Activated CD4-positive, alpha-beta memory T cell treated with anti-CD3 and anti-CD28 coated beads, Interleukin-2, amount 10 ng/mL, durations not matched to agents 7 days and 5 days (primary cell): ENCODE measurements at places on chromosomes 6 and 20.

- peaks cover 43% of the 10 kb centered on the region for H3K4me1 ChIP-seq
- H3K36me3 ChIP-seq, result no peaks in the 10 kb centered on the region
- peaks cover 61% of the 10 kb centered on the region for H3K27me3 ChIP-seq
- peak overlapping the region; percentile 75 for H3K4me3 ChIP-seq
- H3K27ac ChIP-seq, result peak overlapping the region; percentile 16
- no peak for DNase-seq
Observed at GRCh38 chr6:30102414-30102969, 10.4 kb downstream of the TRIM31 start.

DNA sequence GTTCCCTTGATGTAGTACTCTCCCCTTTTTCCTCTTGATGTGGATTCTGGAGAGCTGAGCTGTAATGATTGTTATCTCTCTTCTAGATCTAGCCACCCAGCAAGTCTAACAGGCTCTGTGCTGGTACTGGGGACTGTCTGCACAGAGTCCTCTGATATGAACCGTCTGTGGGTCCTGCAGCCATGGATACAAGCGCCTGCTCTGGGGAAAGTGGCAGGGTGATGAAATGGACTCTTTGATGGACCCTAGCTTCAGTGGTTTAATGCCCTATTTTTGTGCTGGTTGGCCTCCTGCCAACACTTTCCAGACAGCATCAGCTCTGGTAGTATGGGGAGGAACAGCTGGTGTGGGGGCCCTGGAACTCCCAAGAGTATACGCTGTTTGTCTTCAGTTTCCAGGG lies 216.3 kb downstream of the ADGRG6 start:
- H3K27ac ChIP-seq, result no peak overlapping the region
- no peak overlapping the region for H3K4me3 ChIP-seq
- H3K36me3 ChIP-seq, result no peaks in the 10 kb centered on the region

GRCh38 chr6:14108571-14109410 lies 8.8 kb upstream of the CD83 start:
- no peak overlapping the region for H3K4me3 ChIP-seq
- peaks cover 35% of the 10 kb centered on the region for H3K27me3 ChIP-seq
- peaks cover 29% of the 10 kb centered on the region for H3K4me1 ChIP-seq
- no peak overlapping the region for H3K27ac ChIP-seq
- H3K36me3 ChIP-seq, result peaks cover 3% of the 10 kb centered on the region
- no peak for DNase-seq

GRCh38 chr6:5871296-5871695 lies 135.4 kb downstream of the NRN1 start:
- H3K4me1 ChIP-seq, result peaks cover 37% of the 10 kb centered on the region
- peaks cover 7% of the 10 kb centered on the region for H3K36me3 ChIP-seq
- DNase-seq, result no peak
- no peak overlapping the region for H3K4me3 ChIP-seq
- no peak overlapping the region for H3K27ac ChIP-seq

DNA sequence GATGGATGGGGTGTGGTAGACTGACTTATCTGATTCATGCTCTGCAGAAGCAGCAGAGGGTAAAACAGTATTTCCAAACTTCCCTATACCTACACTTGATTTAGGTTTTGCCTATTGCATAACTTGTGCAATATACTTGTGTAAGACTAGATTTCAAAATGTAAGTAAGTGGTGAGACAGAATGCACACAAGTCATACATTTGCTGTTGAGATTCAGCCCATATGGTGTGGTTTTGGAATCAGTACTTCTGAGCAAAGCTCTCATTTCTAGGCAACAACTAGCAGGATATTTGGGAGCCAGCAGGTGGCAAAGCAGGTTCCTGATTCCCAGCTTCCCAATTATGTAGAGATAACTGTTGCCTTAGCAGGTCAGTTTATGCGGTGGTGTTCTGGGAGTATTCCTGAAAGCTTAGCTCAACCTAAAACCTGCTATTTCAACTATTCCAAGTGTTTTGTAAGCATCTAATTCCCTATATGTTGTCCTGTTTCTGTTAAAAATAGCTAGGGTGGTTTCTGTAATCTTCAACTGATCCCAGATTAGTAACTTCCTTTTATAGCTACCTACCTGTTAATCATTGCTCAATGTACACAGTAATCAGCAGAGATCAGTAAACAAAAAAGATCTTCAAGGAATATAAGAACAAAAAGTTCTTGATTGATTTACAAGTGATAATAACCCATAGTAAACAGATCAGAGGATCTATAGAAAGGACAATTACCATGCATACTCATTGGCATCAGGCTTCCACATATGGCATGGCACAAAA lies 8.5 kb upstream of the FABP7 start:
- no peaks in the 10 kb centered on the region for H3K4me1 ChIP-seq
- no peak for DNase-seq
- H3K36me3 ChIP-seq, result no peaks in the 10 kb centered on the region
- H3K27ac ChIP-seq, result no peak overlapping the region
- H3K27me3 ChIP-seq, result peaks cover 3% of the 10 kb centered on the region
- H3K4me3 ChIP-seq, result no peak overlapping the region

DNA sequence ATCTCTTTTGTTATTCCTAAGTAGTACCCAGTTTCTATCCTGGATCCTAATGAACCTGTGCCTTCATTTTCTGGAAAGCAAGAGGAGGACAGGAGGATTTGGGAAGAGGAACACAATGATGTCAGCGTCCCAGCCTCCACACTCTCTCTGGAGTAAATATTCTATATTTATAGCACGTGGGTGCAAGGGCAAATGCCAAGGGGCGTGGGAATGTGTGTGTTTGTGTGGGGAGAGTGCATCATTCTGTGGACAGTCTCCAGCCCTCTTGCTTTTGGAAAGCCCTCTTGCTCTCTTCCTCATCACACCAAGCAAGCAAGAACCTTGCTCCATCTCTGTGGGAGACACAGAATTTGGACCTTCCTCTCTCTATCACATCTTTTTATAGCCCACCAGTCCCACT lies 103.2 kb upstream of the EMILIN3 start:
- no peak for DNase-seq
- no peak overlapping the region for H3K27ac ChIP-seq
- H3K4me3 ChIP-seq, result no peak overlapping the region
- H3K27me3 ChIP-seq, result no peaks in the 10 kb centered on the region
- H3K4me1 ChIP-seq, result no peaks in the 10 kb centered on the region

- peaks cover 6% of the 10 kb centered on the region for H3K27me3 ChIP-seq
- H3K36me3 ChIP-seq, result no peaks in the 10 kb centered on the region
- no peak for DNase-seq
- H3K4me3 ChIP-seq, result no peak overlapping the region
- no peaks in the 10 kb centered on the region for H3K4me1 ChIP-seq
Observed at GRCh38 chr6:39061182-39061581, 12.6 kb downstream of the GLP1R start.

DNA sequence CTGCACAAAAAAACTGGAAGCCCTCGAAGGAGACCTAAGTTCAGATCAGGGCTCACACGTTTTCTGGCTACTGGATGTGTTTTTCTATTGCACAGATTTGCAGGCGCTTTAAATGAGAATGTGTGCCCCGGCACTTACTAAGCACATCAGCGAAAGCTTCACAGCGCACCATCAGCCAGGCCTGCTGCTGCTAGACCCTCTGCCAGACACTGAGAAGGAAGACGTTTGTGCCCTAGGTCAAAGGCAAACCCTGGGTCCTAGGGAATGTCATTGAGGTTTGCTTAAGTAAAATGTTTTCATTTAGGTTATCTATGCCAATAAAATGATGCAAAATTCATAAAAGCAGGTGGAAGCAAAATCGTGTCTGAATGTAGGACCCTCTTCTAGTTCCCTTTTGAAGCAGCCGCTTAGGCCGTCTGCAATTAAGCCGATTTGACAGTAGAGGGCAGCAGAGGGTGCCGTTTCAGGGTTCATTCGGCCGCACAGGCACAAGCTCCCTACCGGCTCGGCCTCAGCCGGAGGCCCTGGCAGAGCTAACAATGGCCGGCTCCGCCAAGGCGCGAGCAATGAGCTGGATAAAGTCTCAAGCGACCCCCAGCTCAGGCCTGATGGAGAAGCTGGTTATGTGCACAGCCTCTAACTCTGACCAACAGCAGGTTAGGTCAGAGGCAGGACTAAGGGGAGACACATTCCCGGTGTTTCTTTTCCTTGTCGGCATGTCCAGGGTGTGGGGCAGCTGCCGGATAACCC lies 107.2 kb upstream of the FOXA2 start:
- H3K27me3 ChIP-seq, result no peaks in the 10 kb centered on the region
- no peak overlapping the region for H3K27ac ChIP-seq
- H3K4me1 ChIP-seq, result no peaks in the 10 kb centered on the region
- H3K36me3 ChIP-seq, result no peaks in the 10 kb centered on the region

DNA sequence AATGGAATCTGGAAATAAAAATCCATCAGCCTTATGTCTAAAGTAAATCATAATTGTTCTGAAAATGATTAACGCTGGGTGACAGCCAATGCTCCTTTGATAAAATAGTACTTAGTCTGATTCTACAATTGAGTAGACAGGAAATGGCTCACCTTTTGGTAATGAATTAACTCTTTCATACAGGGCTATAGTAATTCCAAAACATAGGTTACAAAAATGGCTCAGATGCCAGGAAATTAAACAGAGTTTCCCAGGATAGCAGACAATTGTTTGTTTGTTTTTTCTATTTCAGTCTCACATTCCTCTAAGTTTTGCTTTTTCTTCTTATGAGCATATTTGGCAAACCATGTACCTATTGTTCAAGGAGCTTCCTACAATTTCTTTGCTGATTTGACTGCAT lies 257.2 kb upstream of the EPHA7 start:
- no peak for DNase-seq
- H3K27me3 ChIP-seq, result no peaks in the 10 kb centered on the region
- no peak overlapping the region for H3K4me3 ChIP-seq
- H3K4me1 ChIP-seq, result no peaks in the 10 kb centered on the region
- H3K36me3 ChIP-seq, result no peaks in the 10 kb centered on the region

- no peaks in the 10 kb centered on the region for H3K27me3 ChIP-seq
- DNase-seq, result no peak
- H3K4me3 ChIP-seq, result no peak overlapping the region
- H3K36me3 ChIP-seq, result peaks cover 41% of the 10 kb centered on the region
Observed at GRCh38 chr6:24673625-24674024, 6.7 kb downstream of the ACOT13 start.

DNA sequence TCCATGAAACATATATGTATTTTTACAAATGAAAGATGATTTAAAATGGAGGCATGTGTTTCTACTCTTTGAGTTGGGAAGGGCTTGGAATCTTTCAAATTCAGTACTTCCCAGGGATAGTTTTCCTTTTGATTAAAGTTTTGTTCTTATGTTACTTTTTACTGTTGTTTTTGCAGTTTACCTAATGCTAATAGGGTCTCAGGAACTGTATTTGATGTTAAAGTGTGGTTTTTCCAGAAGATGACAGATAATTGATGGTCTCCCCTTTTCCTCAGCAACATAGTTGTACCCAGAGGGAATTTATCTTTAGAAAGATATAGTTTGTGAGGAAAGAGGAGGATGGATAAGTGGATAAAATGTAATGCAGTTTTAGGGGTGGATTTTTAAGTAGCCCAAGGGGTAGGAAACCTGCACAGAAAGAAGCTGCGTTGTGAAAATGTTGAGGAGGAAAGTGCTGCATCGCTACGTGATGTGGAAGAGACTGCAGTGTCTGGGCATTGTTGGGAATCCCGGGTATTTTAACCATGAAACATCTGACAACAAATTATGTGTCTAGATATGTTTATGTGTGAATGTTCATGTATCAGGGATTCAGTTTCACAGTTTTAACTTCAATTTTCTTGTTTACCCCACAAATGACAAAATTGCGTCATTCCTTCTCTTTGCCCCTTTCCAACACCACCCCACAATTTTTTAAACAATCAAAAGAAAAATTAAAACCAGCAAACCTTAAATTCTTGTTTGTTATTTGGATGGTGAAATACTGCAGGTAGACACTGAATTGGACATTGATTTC lies 42.3 kb downstream of the GNAS start:
- no peak for DNase-seq
- H3K36me3 ChIP-seq, result peaks cover 63% of the 10 kb centered on the region
- peak overlapping the region; percentile 74 for H3K4me3 ChIP-seq
- H3K4me1 ChIP-seq, result peaks cover 51% of the 10 kb centered on the region

DNA sequence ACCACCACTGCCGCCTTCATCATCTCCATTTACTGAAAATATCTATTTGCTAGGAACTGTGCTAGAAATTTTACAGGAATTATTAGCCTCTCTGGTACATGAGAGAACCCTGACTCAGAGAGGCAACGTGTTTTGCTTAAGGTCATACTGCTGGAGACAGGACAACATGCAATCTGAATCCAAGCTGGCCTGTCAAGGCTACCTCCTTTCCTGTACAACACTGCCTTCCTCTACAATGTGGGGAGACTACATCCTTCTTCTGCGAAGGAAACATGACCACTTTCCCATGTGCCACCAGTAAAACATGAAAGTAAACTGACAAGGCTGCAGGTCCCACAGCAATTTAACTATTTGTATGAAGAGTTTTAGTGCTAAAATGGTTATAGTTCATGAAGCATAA lies 200.9 kb downstream of the BACH2 start:
- H3K36me3 ChIP-seq, result peaks cover 8% of the 10 kb centered on the region
- no peak overlapping the region for H3K4me3 ChIP-seq
- peaks cover 36% of the 10 kb centered on the region for H3K4me1 ChIP-seq
- no peak overlapping the region for H3K27ac ChIP-seq
- DNase-seq, result no peak

- peaks cover 2% of the 10 kb centered on the region for H3K27me3 ChIP-seq
- no peaks in the 10 kb centered on the region for H3K36me3 ChIP-seq
- no peak for DNase-seq
- H3K27ac ChIP-seq, result no peak overlapping the region
Observed at GRCh38 chr6:142058551-142059290, 74.0 kb upstream of the GJE1 start.

DNA sequence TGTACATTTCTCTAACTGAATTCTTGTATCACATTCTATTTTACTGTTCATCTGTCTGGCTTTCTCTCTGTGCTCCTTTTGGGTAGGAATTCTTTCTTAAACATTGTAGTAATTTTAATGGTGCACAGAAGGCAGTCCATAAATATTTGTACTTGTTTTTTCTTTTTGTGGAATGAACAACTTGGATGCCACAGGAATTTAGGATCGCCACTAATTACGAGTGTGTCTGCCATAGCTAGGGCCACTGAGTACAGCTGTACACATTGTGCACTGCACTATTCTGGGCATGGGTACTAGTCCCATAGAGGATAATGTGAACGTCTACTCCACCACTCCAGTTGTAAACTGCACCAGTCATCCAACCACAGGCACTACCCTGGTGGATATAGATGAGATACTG lies 39.3 kb upstream of the TMEM200A start:
- H3K27ac ChIP-seq, result no peak overlapping the region
- peaks cover 2% of the 10 kb centered on the region for H3K36me3 ChIP-seq
- H3K27me3 ChIP-seq, result no peaks in the 10 kb centered on the region
- H3K4me3 ChIP-seq, result no peak overlapping the region
- H3K4me1 ChIP-seq, result peaks cover 5% of the 10 kb centered on the region

DNA sequence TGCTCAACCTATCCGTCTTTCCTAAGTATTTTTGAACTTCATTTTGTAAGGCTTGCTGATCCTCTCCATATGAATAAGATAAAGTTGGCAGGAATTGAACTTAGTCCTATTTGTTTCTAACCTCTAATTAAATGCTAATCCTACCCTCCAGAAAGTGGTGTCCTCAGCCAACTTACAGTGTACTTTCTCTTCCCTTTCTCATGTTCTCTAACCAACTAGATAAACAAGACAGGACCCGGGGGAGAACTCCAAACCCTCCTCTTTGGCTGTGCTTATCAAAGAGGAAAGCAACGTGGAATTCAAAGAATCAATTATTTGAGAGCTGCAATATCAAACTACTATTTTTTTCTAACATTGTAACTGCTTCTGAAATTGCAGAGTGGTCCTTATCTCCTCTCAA lies 56.5 kb upstream of the NRSN1 start:
- no peak for DNase-seq
- no peaks in the 10 kb centered on the region for H3K36me3 ChIP-seq
- H3K4me3 ChIP-seq, result no peak overlapping the region
- no peaks in the 10 kb centered on the region for H3K4me1 ChIP-seq
- no peak overlapping the region for H3K27ac ChIP-seq

- no peak overlapping the region for H3K4me3 ChIP-seq
- no peaks in the 10 kb centered on the region for H3K4me1 ChIP-seq
- no peaks in the 10 kb centered on the region for H3K36me3 ChIP-seq
- peaks cover 19% of the 10 kb centered on the region for H3K27me3 ChIP-seq
- no peak for DNase-seq
Observed at GRCh38 chr20:51284176-51284575, 258.3 kb downstream of the NFATC2 start.
